Erythroblast (primary cell): ENCODE measurements at places on chromosomes 1 and 21.

GRCh38 chr1:39894884-39895495 is 6.7 kb downstream of the MYCL start:
- DNase-seq: no peak

GRCh38 chr1:93559045-93559444 is 111.1 kb downstream of the FNBP1L start:
- DNase-seq: no peak

GRCh38 chr1:59516881-59517280 is 220.0 kb downstream of the FGGY start:
- no peak for DNase-seq

DNA sequence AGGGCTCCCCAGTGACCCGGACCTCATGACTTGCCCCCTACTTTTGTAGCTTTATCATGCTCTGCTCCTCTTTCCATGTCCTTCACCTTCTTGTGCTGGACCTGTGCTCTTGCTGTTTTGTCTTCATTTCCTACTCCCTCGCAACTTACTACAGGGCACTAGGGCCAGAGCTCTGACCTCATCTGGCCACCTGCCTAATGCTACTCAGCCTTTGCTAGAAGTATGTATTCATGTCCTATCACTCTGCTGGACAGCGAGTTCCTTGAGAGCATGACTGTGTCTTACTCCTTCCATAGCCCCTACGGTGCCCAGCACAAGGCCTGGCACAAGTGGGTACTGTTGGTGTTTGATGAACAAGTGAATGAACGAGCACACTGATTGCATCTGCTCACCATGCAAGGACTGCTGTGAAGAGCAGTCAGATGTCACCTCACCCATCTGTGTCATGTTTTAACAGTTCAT is 1.9 kb downstream of the MTFR1L start:
- DNase-seq: no peak

- DNase-seq: no peak
These were observed 54.2 kb downstream of the IGSF5 start for GRCh38 chr21:39799178-39799577.

- no peak for DNase-seq
These were observed 33.4 kb upstream of the TLR5 start for GRCh38 chr1:223176437-223176836.

DNA sequence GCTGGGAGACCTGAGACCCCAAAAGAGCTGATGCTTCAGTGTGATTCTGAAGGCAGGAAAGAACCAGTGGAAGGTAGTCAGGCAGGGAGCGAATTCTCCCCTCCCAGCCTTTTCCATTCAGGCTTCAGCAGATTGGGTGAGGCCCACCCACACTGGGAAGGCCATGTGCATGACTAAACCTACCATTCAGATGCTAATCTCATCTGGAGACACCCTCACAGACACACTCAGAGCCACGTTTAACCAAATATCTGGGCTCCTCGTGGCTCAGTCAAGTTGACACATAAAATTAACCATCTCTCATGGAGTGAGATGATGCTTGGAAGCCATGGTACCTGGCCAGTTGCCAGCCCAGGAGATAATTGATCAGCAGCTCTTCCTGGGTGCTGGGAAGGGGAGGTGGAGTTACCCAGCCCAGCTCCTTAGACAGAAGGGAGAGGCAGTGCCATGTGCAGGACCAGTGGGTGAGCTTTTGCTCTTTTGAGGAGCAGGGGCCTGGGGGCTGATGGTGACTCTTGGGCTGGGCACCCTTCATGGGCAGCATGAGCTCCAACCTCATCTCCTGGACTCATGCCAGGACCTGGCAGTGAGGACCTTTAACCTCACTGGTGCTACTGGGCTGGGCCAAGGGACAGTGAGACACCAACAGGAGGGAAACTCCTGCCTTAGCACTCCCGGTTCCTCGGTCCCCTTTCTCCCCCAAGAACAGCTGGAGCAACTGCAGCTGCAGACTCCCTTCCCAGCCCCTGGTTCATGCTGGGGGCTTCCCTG is 89.0 kb upstream of the ACTL8 start:
- peak; percentile 16 for DNase-seq

DNA sequence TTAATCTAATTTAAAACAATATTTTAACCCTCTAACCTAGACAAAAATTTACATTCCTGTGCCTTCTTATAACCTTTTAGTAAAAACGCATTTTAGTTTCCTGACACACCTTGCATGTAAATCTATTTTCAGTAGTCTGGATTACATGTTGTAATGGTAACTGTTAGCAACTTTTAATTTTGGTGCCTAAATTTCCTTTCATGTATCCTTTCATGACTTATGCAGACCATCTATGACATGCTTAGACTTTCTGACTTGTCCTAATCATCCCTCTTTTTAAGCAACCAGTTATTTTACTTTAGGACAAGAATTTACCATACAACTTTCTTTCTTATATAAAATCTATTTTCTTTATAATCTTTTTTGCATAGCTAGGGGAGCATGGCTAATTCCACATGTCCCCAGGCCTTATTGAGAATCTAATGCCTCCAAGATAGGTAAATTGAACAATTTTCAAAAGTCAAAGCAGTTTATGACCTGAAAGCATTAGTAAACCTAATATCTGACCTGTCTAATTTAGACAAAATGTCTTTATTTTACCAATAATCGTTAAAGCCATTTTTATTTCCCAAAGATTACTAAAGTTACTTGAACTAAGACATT is 57.5 kb upstream of the IL12RB2 start:
- peak; percentile 3 for DNase-seq

DNA sequence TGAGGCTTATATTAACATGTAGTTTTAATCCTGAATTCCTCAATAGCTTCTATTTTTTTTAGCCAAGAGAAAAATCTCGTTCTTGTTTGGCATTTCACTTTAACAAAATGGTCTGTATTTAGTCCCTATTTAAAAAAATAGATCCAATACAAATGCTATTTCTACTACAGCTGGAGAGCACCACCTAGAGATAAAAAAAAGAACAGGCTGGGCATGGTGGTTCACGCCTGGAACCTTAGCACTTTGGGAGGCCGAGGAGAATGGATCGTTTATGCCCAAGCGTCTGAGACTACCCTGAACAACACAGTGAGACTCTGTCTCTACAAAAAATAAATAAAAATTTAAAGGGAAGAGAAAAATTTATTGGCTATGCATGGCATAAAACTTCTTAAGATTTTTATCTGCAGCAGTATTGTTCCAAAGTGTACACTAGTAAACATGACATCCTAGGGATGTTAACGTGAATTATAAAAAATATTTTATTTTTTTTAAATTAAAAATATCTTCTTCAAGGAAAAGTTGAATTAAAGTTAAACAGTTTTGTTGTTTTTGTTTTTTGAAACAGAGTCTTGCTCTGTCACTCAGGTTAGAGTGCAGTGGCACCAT is 4.4 kb downstream of the ST7L start:
- peak; percentile 50 for DNase-seq

GRCh38 chr1:199010492-199010891 is 371.7 kb downstream of the PTPRC start:
- DNase-seq: no peak

- DNase-seq: no peak
These were observed 40.6 kb upstream of the MARK1 start for GRCh38 chr1:220487297-220487820.

- DNase-seq: no peak
These were observed 310.5 kb downstream of the PRDM2 start for GRCh38 chr1:14010476-14010875.

DNA sequence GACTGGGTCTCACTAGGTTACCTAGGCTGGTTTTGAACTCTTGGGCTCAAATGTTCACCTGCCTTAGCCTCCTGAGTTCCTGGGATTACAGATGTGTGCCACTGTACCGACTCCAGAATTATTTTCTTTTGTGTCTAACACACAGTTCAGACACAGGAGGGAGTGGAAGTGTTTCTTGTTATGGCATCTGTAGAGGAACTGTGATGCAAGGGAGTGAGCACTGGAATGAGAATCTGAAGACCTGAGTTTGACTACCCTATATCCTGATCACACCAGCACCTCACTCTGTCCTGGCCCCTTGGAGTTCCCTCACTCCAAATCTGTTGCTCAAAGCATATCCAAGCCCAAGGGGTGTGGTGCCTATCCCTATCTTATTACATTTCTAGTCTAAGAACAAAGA is 15.2 kb downstream of the OPTC start:
- no peak for DNase-seq

DNA sequence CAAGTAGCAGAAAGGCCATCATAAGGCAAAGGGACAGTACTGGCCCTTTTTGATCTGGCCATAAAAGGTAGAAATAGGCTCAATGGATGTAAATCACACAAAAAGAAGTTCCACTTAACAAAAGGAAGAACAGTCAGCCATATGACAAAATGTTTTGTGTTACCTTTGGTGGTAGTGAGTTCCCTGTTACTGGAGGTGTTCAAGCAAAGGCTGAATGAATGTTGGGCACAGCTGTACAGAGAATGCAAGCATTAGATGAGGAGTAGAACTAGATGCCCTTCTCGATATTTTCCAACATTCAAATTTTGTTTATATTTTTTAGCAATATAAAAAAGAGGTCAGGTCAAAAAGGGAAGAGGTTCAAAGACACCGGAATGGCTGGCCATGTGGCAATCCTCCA is 20.0 kb downstream of the OLFML3 start:
- DNase-seq: no peak

GRCh38 chr1:224739303-224739996 is 123.3 kb downstream of the CNIH3 start:
- no peak for DNase-seq

- peak; percentile 28 for DNase-seq
These were observed 14.2 kb downstream of the RIMS3 start for GRCh38 chr1:40651138-40651857.

- DNase-seq: no peak
These were observed 15.0 kb downstream of the RHBG start for GRCh38 chr1:156384007-156384406.

DNA sequence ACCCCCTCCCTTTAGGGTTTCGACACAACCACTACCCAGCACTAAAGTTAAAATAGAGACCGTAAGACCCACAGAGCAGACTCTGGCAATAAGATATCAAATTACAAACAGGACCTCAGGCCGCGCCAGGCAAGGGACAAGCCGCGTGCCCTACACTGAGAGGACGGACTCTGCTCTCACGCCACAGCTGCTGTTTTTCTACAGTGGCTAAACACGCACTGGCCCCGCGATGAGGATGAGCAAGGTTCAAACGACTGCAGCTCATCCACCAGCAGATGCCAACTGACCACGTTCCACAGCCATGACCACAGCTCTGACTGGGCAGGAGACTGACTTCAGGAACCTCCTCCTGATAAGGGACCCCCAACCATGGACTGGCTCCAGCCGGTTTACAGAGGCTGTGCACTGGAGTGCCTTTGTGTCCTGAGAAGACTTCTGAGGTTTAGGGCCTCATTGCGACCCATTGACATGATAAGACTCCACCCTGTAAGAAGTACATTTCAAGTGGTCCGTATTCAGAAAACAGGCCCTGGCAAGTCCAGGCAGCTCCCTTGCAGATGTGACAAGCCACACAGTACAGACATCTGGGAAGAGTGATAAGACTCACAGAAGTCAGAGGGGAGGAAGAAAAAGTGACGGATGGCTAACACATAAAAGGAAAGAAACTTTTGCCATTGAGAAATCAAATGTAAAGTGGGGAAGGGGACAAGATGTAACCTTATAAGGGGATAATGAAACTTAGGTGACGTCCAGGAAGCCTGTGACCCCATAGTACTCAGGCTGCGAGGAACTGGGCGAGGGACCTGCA is 1.5 kb upstream of the KRTAP10-6 start:
- DNase-seq: peak; percentile 92

DNA sequence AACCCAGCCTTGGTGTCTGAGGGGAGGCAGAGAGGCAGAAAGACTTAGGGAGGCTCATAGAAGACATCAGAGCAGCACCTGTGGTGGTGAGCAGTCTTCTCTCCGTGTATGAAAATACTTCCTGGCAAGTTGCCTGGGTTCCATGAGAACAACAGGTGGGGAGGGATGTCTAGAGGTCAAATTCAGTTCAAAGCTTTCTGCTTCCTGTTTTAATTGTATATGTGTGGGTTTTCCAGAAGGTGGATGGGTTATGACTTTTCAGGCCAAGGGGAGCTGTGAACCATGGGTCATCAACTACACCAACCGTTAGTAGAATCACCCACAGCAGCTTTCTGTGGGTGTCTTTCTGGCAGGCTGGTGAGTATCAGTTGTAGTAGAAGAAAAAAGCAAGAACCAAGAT is 4.1 kb upstream of the FCRL2 start:
- no peak for DNase-seq

GRCh38 chr21:39315603-39316445 is 2.4 kb upstream of the BRWD1 start:
- no peak for DNase-seq

GRCh38 chr1:192952646-192953045 is 106.5 kb downstream of the UCHL5 start:
- no peak for DNase-seq

- DNase-seq: no peak
These were observed 121.7 kb downstream of the SIPA1L2 start for GRCh38 chr1:232508130-232508701.

DNA sequence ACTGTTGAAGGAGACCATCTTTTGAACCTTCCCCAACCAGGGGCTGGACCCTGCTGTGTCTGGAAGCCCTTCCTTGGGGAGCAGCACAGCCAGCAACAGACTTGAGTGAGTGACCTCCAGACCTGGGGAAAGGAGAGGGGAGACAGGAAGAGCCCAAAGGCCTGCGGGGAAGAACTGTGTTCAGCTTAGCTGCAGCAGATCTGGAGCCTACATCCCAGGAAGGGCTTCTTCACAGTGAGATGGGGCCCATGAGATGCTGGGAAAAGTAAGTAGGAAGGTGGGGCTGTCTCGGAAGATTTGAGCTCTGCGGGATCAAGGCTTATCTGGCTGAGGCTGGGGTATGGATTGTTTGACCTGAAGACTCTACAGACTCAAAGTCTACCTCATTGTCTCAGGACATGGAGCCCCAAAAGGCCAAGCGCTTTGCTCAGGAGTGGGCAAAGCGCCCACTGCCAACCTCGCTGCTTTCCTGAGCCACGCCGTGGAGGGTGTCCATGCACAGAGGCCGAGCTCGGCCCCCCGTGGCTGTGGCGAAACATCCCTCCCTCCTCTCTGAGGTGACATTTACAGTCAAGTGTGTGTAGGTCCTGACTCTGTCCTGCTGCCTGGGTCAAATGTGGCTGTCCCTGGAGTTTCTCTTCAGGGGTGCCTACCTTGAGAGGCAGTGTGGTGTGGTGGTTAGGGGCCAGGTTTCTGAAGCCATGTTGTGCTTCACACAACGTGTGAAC is 24.5 kb downstream of the SPOCD1 start:
- DNase-seq: no peak

DNA sequence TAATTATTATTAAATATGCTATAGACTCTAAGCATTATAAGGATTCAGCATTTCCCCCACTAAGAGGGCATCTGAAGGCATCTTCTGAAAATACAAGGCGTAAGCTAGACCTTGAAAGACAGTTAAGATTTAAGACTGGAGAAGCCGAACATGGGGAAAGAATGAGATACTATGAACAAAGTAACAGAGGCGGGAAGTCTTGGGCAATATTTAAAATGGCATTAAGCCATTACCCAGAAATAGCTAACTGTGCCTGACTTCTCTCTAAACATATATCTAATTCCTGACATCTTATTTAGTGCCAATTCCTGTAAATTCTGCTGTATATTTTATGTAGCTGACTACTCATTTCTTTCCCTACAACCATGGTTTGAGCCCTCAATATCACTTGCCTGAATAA is 20.9 kb downstream of the DPH5 start:
- DNase-seq: no peak

GRCh38 chr1:201385299-201385891 is 7.9 kb upstream of the TNNT2 start:
- DNase-seq: peak; percentile 47
